Chondrocyte (in vitro differentiated cells): ENCODE measurements at places on chromosomes 7 and 10.

DNA sequence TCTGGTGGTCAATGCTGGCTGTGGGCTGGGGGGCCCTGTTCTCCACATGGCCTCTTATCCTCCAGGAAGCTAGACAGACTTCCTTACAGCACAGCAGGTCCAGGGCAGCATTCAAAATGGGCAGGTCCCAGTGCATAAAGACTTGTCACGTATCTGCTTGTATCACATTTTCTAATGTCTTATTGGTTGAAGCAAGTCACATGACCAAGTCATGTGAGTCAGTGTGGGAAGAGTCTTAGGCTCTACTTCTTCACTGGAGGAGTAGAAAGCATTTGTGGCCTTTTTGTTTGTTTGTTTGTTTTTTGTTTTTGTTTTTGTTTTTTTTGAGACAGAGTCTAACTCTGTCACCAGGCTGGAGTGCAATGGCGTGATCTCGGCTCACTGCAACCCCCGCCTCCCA, 104.7 kb downstream of the COL13A1 start:
- no peak for DNase-seq

- no peak for DNase-seq
Observed at GRCh38 chr7:115968596-115968995, 62.0 kb downstream of the TFEC start.

DNA sequence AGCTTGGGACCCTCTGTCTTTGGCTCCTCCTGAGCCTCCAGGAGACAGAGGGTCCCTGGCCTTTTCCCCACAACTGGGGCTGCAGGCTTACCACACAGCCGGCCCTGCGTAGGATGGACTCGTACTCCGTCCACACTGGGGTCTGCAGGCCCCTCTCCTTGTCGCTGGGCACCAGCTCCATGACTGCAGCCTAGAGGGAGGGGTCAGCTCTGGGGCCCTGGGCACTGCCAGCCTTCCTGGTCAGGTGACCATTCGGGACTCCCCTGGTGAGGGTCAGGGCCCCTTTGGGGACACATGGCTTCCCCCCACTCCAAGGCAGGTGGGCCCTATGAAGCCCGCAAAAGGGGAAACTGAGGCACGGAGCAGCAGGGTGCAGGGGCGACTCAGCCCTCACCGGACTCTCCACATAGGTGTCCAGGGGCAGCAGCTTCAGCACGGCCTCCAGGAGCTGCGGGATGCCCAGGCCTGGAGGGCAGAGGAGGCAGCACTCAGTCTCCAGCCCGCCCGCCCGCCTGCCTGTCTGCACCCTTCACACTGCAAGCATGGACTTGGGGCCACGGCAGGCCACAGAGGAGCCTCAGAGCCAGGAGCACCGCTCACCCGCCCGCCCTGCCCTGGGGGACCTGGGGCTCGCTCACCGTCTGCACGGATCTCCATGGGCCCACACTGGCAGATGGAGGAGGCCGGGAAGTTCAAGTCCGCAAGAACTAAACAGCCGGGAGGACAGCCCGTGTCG, 1.1 kb downstream of the FUOM start:
- DNase-seq, result no peak

GRCh38 chr7:138122162-138122561, 45.9 kb downstream of the AKR1D1 start:
- no peak for DNase-seq

DNA sequence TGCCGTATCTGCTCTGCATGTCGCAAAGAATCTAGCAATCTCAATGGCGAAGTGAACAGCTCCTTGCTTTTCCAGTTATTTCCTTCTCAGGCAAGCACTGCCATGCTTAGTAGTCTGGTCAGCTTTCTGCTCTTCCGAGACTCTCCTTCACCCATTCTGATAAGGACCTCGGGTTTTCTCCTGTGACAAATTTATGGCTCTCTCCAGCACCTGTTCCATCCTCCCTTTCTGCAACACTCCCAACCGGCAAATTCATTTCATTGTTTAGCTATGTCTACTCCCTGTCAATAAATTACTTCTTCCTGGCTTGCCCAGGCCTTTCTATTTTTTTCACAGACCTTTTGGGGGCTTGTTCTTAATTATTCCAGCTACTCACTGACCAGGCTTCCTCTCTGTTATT, 252.6 kb downstream of the SORCS3 start:
- no peak for DNase-seq

DNA sequence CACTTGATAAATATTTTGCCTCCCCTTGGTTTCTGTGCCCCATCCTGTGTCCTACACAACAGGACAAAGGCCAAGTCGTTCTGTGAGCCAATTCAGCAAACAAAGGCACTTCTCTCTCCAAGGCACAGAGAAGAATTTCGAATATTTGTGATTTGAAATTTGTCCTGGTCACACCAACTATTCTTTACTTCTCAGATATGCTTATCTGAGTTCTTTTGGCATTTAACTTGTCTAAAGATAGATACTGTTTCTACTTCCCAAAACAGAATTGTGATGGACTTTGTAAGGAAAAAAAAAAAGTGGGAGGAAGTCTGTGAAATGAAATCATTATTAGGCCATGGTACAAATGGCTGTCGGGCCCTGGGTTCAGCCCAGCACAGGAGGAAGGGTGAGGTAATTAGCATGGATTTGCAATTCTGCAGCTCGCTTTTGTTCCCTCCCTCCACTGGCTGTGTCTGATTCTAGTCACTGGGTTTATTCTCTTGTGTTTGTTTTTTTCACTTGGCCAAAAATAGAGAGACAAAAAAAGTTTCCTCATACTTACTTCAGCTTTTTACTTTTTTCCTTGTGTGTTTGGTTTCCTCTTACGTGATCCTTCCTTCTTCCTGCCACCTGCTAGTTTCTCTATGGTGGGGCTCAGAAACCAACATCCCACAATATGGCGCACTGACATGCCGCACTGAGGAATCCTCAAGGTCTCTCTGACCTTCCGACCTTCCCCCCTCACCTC, 108.2 kb upstream of the MKLN1 start:
- DNase-seq, result no peak
